ENCODE measurements at places on chromosomes 1 and 21.

DNA sequence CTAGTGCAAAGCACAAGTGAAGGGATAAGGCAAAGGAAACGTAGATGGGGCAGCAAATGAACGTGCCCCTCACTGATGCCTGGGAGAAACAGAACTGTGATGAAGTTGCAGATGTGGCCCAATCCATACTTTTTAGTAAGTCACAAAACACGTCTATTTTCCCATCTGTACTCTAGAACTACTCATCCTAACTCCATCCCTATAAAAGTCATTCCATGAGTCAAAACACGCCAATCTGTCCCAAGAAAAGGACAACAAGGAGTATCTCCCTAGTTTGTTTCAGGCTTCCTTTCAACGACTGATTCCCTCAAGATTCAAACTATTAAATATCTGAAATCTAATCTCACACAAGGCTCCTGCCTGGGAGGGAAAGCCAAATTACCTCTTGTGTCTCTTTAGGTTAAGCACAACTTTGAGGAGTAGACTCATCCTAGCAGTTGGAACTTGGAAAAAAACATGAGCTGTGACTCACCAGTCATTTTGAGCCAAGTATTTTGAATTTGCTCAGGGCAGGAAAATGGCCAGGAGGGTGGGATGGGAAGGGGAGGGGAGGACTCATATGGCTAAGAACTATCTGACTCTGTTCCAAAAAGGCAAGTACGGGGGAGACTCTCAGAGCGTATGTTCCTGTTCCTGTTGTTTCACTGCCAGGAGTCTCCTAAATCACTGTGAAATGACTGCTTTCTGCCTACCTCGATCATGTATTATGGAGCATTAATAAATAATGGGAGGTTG, 214.5 kb upstream of the CAMK1G start:
- DNase-seq, result no peak

GRCh38 chr1:168220470-168220871, 5.3 kb upstream of the SFT2D2 start:
- no peak for DNase-seq

DNA sequence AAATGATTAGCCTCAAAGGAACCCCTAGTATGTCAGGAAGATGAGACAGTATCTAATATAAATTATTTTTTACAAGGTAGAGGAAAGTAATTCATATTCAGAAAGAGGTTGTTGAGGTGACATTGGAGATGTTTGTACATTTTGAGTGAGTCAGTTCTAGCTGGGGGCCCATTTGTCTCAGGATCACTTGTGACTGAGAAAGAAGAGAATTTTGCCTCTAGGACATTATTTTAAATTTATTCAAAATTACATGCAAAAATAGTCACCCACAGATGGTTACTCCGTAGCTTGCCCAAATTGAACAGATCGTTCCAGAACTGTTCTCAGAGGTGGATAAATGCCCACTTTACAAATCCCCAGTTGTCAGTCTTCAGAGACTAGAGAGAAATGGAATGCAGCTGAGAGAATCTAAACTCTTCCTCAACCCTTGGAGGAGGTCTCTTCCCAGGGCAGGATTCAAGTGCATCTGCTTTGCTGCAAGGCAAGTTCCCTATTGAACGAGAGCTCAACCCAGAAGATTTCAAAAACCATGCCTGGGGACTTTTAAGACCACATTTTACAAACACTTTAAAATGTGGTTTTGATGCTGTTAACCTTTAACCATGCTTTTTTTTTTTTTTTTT, 987.8 kb upstream of the ADAMTS5 start:
- DNase-seq, result no peak

DNA sequence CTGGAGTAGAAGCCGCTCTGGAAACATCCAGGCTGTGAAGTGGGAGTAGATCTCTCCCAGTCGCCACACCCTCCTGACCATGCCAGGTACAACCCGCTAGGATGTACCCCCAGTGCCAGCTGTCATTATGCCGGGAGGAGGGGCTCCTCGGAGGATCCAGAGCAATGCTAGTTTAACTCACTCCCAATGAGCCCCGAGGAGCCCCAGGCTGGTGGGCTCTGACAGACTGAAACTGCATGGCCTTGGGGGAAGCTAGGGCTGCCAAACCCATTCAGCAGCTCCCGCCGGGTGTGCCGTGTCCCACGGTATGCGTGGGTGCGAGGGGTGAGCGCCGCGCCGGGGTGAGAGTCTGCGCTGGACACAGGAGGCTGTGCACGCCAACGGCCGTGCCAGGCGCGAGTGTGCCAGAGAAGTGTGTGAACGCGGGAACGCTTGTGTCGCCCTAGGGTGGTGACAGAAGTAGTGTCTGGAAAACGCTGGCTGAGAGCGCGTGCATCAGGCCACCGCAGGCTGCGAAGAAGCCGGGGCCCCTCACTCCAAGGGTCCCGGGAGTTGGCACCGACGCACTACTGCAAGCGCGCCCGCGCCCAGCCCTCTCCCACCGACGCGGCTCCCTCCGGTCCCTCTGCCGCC, 177.1 kb upstream of the EDN2 start:
- DNase-seq, result peak; percentile 23

GRCh38 chr1:179923029-179923428, 31.6 kb upstream of the CEP350 start:
- DNase-seq, result no peak

- DNase-seq, result no peak
Observed at GRCh38 chr1:223212441-223212840, 69.4 kb upstream of the TLR5 start.

DNA sequence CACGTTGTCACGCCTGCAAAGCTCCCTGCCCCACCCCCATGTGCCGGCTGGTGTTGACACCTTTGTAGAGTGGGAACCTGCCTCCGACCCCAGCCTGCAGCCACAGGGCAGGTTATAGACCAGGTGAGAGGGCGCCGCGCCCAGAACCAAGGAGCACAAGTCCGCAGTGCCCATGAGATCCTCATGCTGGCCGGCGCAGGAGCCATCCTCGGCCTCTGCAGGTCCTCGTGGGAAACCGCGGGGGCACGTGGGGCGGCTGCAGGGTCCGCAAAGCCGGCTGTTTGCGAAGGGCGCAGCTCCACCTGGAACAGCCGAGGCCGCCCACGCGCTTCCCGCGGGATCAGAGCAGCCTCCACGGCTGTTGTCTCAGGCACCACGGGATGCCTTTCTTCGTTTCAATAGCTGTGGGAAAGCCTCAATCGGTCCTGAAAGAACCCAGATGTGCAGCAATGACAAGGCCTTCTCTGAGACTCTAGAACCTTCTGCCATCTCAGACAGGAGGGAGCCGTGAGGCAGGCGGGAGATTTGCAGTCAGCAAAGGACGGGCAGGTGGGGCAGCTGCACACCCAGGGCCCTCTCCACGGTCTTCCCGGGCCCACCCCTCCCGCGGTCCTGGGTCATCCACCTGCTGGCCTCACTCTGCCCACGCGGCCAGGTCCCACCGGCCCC, 29.9 kb downstream of the POFUT2 start:
- no peak for DNase-seq

- DNase-seq, result no peak
Observed at GRCh38 chr1:191579019-191579418, 579.2 kb upstream of the RGS18 start.

DNA sequence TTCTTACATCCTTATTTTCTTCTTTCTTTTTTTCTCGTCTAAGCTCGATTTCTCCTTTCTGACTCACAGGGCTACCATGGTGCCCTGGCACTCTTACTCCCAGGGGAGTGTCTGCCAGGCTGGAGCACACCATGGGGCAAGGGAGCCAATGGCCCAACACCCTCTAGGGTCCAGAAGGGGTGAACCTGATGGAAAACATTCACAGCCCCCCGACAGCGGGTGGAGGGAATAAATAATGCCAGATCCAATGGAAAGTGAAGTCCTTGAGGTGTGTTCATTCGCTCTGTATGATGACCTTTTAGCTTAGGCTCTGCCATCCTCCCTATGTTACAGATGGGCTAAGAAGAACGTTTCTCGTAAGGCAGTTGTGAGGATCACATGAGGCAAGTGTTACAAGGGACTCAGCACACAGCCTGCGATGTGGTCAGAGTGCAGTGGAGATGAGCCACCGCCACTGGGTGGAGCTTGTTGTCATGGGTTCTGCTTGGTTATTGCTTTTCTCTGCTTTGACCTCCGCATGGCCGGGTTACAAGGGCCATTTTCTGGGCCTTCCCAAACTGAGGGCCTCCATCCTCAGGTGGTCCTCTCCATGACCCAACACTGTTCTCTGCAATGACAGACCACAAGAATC, 3.5 kb upstream of the FCMR start:
- DNase-seq, result no peak

- no peak for DNase-seq
Observed at GRCh38 chr1:92167151-92167550, 50.6 kb upstream of the C1orf146 start.

All from activated T-cell treated with anti-CD3 and anti-CD28 coated beads for 24 hours (primary cell).